A673 (cell line): ENCODE measurements at places on chromosomes 12 and 14. TPM values are rescaled to one million over a fixed set of nuclear protein-coding genes. Genes with fewer than 3 reads are reported as not detected.

DNA sequence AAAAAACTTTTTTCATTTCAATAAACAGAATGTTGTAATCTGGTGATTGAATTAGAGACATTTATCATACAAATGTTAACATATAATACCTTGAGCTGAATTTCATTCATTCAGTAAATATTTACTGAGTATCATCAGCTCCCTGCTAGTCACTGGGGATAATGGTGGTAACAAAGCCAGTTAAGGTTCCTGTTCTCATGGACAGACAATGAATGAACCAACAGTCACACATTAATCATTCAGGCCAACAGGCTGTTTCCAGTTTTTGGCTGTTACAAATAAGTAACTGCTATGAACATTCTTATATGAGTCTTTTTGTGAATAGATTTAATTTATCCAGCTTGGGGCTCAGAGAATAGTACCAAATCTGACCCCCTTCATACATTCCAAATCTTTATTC, 13.5 kb downstream of the EXD2 start:
- no peaks in the 10 kb centered on the region for H3K27me3 ChIP-seq
- H3K36me3 ChIP-seq = no peaks in the 10 kb centered on the region

The GPD1 gene
- 0.58 and 1.3 TPM in 2 replicates for total RNA-seq

The EML5 gene
- 0.32 and 0.63 TPM in 2 replicates for total RNA-seq

The CBLN3 gene
- 0.80 and 1.4 TPM in 2 replicates for total RNA-seq
